ENCODE measurements at places on chromosomes 16 and 17.

GRCh38 chr16:81590714-81591544 lies 146.3 kb downstream of the CMIP start:
- DNase-seq, result no peak

DNA sequence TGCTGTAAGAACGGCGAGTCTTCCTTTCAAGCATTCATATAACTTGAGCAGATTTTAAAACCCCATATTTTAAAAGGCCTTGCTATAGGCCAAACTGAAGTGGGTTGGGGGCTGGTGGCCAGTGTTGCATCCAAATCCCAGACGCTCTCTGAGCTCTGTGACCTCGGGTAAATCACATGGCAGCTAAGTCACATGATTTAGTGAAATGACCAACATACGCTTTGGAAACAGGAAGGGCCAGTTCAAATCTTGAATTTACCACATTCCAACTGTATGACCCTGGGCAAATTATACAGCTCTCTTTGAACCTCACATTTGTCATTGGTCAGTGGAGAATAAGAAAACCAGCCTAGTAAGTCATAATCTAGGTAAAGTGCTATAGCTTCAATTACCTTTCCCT lies 519.3 kb downstream of the HAPSTR1 start:
- DNase-seq, result no peak

GRCh38 chr17:41518031-41518430 lies 659 bp downstream of the KRT15 start:
- no peak for DNase-seq

- DNase-seq, result no peak
Measured at GRCh38 chr17:56801459-56802178, 32.1 kb downstream of the C17orf67 start.

- no peak for DNase-seq
Measured at GRCh38 chr17:82560252-82560642, 40.7 kb downstream of the FOXK2 start.

DNA sequence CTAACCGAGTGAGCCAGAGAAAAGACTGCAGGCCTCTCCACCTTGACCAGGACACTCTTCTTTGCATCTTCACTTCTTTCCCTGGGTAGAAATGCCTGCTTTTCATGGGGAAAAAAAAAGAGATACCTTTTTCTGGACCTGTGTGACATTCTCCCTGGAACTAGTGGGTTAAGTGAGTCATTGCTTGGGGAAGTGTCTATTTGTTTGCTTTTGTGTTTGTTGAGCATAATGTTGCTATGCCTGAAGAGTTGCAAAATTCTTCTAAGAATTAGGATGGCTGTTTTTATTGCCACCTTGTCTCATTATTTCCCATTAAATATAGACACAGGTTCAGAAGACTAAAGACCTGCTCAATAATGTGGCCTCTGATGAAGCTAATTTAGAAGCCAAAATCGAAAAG lies 18.8 kb downstream of the CLUAP1 start:
- DNase-seq, result no peak

DNA sequence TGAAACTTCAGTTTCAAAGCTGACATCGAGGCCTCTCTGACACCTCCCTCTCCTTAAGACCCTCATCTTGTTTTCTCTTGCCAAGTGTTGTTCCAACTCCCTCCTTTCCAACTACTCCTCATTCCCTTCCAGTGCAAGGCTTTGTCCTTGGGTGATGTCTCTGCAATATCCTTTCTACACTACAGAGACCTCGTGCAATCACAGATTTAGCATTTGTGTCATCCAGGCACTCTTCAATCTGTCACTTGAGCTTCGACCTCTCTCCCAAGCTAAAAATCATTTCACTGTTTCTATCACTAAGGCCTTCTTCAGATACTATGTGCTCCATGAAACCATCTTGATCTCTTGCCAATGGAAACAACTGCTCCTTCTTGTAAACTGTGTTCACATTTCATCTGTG lies 31.6 kb downstream of the TEKT3 start:
- no peak for DNase-seq
